Tracheal epithelial cell (primary cell): ENCODE measurements at places on chromosomes 12 and 14. TPM values are rescaled to one million over a fixed set of nuclear protein-coding genes. Genes with fewer than 3 reads are reported as not detected.

Gene MIPOL1
- 8.9 and 19.4 TPM in 2 replicates for total RNA-seq

Gene ZFHX2
- under 0.01 and 0.24 TPM in 2 replicates for total RNA-seq

Gene MOAP1
- total RNA-seq = 13.9 and 20.0 TPM in 2 replicates

Gene SMIM41
- total RNA-seq = not detected in 2 replicates

Gene FBXO33
- 15.3 and 18.3 TPM in 2 replicates for total RNA-seq

Gene SIX4
- 6.3 and 7.0 TPM in 2 replicates for total RNA-seq

Gene VWF
- total RNA-seq = 1.1 and 2.2 TPM in 2 replicates

Gene MORN3
- under 0.01 and 0.21 TPM in 2 replicates for total RNA-seq

Gene NANOG
- not detected in 2 replicates for total RNA-seq

Gene PSEN1
- 58.6 and 80.0 TPM in 2 replicates for total RNA-seq

Gene POLR3B
- 8.2 and 8.7 TPM in 2 replicates for total RNA-seq

Gene TAS2R13
- 0.48 and 0.64 TPM in 2 replicates for total RNA-seq

Gene LHX5
- 0.21 and 0.24 TPM in 2 replicates for total RNA-seq

Gene TTC9
- total RNA-seq = 6.4 and 7.0 TPM in 2 replicates

Gene DENND5B
- total RNA-seq = 3.6 and 4.5 TPM in 2 replicates

Gene MMP19
- 0.24 TPM in 1 of 2 replicates, not detected in the other for total RNA-seq

Gene PTGDR
- total RNA-seq = under 0.01 TPM in 1 of 2 replicates, not detected in the other

Gene GPRC5D
- not detected in 2 replicates for total RNA-seq

Gene SLC39A2
- total RNA-seq = 0.48 TPM in 1 of 2 replicates, not detected in the other

Gene PRB2
- not detected in 2 replicates for total RNA-seq

Gene CLEC2A
- not detected in 2 replicates for total RNA-seq

Gene SPIC
- not detected in 2 replicates for total RNA-seq

Gene TMCC3
- 7.2 and 24.3 TPM in 2 replicates for total RNA-seq

Gene BCL2L14
- total RNA-seq = 0.21 TPM in 1 of 2 replicates, not detected in the other

Gene MRPL51
- total RNA-seq = 52.2 and 64.6 TPM in 2 replicates

Gene DIP2B
- 32.8 and 45.3 TPM in 2 replicates for total RNA-seq

Gene ADSS1
- 8.7 and 18.8 TPM in 2 replicates for total RNA-seq

Gene VIPAS39
- total RNA-seq = 12.4 and 17.8 TPM in 2 replicates

Gene PIWIL1
- not detected in 2 replicates for total RNA-seq

Gene BCL2L2
- total RNA-seq = 16.8 and 21.2 TPM in 2 replicates

Gene MED6
- 23.1 and 31.3 TPM in 2 replicates for total RNA-seq

Gene POU6F1
- 0.64 and 0.96 TPM in 2 replicates for total RNA-seq

Gene IL31
- not detected in 2 replicates for total RNA-seq

Gene PTPRR
- 0.96 TPM in 1 of 2 replicates, not detected in the other for total RNA-seq

Gene MEG3
- total RNA-seq = 3.4 and 5.1 TPM in 2 replicates

Gene CD69
- 0.48 TPM in 1 of 2 replicates, not detected in the other for total RNA-seq

Gene PAN2
- total RNA-seq = 10.1 and 14.7 TPM in 2 replicates

Gene DHH
- total RNA-seq = under 0.01 TPM in 1 of 2 replicates, not detected in the other

Gene GPR84
- total RNA-seq = not detected in 2 replicates

Gene RD3L
- not detected in 2 replicates for total RNA-seq

Gene KRT6A
- total RNA-seq = 10,133 and 10,410 TPM in 2 replicates

Gene CD4
- total RNA-seq = not detected in 2 replicates

Gene CDK4
- 128 and 199 TPM in 2 replicates for total RNA-seq

Gene ENTPD5
- 10.8 and 17.3 TPM in 2 replicates for total RNA-seq

Gene P2RX2
- not detected in 2 replicates for total RNA-seq

Gene INTS13
- total RNA-seq = 44.6 and 48.8 TPM in 2 replicates

Gene OTX2
- not detected in 2 replicates for total RNA-seq
